ENCODE measurements at places on chromosomes 6 and 20.

GRCh38 chr6:169864148-169865020 is 113.0 kb downstream of the ERMARD start:
- DNase-seq = no peak

- DNase-seq = no peak
These were observed 36.4 kb upstream of the ADGRF4 start for GRCh38 chr6:47661960-47662359.

DNA sequence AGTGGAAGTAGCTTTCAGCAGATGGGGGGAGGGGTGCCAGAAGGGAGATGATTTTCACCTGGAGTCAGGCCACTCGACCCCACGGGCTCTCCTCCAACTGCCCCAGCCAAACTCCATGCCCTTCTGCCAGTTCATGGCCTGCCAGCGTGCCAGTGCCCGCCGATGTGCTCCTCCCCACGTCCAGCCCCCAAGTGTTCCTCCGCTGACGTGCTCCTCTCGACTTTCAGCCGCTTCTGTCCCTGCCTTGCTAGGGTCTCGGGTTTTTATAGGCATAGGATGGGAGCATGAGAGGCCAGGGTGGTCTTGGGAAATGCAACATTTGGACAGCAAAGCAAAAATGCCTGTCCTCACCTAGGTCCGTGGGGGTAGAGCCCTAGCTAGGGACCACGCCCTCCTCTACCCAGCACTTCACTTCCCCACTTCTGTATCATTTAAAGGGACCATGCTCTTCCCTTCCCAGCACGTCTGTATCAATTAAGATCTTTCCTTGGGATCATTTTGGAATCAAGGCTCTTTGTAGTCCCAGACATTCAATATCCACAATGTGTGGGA is 54.4 kb downstream of the PRND start:
- DNase-seq = no peak

- no peak for DNase-seq
These were observed 11.9 kb upstream of the CCN2 start for GRCh38 chr6:131963063-131963462.

GRCh38 chr6:1215884-1216487 is 95.9 kb upstream of the FOXQ1 start:
- DNase-seq = no peak

DNA sequence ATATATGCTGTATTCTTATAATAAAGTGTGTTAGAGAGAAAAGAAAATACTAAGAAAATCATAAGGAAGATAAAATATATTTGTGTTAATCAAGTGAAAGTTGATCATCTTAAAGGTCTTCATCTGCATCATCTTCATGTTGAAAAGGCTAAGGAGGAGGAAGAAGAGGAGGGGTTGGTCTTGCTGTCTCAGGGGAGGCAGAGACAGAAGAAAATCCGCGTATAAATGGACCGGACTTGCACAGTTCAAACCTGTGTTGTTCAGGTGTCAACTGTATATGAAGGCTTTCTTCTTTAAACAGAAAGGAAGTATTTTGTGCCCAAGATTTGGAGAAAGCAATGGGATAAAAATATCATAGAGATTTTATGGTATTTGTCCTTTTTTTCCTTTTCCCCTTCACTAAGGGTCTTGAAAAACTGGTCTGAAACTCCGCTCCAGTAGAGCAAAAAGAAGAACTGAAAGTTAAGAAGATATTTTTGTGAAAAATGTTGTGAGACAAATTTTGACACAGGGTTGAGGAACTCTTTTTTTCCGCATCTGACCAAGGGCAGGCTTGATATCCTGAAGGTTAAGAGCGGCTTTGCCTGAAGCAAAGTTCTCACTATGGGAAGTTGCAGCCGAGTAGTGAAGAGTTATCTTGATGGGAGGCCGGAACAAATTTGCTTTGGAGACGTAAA is 350.7 kb downstream of the LAMA2 start:
- no peak for DNase-seq

- no peak for DNase-seq
These were observed 2.7 kb upstream of the TCF21 start for GRCh38 chr6:133886104-133886775.

DNA sequence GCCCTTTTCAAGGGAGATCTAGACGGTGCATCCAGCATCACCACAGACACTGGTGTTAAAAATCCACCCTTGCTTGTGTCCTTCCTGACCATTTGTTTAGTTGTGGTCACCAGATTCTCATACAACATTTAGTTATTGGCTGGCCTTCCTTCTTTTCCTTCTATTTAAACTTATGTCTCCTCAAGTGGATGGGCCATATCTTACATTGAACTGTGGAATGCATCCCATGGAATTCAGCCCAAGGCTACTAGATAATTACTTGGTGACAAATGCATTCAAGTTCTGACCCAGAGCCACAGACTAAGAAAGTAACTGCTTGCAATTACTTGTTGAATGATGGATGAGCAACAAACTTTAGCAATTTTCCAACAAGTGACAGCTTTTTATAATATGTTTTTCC is 198.9 kb upstream of the SSTR4 start:
- no peak for DNase-seq

- no peak for DNase-seq
These were observed 81.8 kb downstream of the LAMA4 start for GRCh38 chr6:112172540-112172939.

DNA sequence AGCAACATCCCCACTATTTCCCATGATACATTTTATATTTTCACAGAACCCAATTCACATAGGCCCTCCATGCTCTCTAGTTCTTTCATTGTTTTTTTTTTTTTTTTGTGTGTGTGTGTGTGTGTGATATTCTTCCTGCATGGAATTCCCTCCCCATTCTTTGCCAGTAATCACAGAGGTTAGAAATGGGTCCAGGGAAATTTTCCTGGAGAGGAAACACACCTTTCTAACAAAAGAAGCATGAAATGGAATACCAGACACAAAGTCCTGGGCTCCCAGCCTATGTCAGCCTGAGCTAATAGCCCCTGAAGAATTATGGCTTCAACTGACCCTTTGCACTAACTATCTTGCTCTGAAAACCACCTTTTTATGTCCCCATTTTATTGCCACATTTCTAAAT is 194.2 kb upstream of the NT5E start:
- DNase-seq = no peak

GRCh38 chr6:43269273-43270007 is 26.2 kb downstream of the TTBK1 start:
- DNase-seq = no peak

DNA sequence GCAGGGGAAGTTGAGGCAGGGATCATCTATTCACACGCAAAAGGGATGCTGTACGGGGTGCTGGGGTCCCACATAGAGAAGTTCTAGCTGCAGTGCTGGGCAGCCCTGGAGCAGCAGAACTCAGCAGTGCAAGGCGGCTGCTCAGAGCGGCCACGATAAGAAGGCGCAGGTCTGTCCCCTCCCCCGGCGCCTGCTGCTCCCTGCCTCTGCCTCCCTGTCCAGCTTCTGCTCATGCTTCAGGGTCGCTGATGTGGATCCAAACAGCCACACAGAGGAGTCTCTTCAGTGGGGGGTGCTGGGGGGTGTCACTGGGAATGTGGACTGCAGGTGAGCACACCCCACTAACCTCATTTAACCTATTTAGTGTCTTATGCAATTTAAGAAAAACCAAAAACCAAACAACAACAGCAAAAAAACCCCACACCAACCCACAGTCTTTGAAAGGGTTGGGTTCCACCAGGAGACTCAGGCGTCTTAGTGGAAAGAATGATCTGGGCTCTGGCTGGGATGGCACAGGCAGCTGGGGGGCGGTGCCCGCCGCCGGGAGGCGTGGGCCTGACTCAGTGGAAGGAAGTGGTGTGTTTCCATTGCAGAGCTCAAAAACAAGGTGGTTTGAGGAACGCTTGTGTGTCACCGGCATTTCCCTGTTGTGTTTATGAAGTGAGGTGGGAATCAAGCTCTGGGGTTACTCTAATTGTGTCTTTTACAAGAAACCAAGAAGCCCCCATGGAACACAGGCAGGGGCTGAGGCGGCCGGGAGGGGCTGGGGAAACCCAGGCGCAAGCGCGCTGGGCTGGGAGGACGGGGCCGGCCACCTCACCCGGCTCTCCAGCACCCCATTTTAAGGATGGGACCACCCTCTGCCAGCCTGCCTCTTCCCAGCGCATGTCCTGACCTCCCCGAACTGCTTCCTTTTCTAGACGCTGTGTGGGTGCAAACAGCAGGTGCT is 55.1 kb downstream of the IRF4 start:
- DNase-seq = no peak

- no peak for DNase-seq
These were observed 49.0 kb upstream of the ANKEF1 start for GRCh38 chr20:9985773-9986172.

DNA sequence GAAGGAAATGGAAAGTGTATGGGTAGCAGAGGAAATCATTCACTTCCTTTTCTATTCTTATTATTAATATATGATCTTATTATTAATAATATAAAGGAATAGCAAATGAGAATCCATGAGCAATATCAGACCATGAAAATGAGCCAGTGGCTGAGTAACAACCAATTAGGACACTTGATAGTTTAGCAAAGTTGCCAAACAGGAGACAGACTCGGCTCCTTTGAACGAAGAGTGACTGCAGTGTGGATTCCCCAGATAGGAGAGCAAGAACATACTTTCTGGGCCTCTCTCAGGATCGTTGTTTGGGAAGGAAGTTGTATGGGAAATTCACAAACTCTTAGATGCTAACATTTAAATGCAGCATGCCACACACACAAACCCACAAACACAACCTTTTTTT is 222.0 kb downstream of the KHDC1L start:
- no peak for DNase-seq

- DNase-seq = no peak
These were observed 310.4 kb upstream of the MOCS1 start for GRCh38 chr6:40244699-40245098.

DNA sequence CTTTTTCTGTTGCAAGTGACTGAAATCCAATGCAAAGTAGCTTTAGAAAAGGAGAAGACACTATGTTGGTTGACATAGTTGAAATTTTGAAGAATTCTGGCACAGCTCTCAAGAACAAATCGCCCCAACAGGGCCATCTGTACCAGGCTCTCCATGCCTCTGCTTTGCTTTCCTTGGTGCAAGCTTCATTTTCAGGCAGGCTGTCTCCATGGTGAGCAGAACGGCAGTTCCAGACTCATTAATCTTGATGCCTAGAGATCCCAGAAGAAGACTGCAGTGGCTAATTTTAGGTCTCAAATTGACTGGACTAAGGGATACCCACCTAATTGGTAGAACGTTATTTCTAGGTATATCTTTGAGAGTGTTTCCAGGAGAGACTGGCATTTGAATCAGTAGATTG is 950.7 kb upstream of the FLRT3 start:
- no peak for DNase-seq

- no peak for DNase-seq
These were observed 5.9 kb upstream of the CST3 start for GRCh38 chr20:23643659-23644058.

DNA sequence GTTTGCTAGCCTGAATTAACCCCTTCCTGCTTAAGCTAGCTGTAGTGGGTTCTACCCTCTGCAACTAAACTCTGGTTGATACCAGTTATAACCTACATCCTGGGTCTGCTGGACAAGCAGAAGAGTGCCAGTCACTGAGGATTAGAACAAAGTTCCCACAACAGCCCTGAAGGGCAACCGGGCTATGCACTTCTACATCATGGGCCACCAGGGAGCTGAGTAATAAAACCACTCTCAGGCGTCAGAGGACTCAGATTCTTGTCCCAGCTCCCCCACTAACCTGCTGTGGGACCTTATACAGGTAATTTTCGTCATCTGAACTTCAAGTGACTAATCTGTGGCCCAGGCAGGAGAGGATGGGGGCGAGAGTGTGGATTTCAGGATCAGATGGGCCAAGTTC is 56.8 kb downstream of the EYA2 start:
- DNase-seq = no peak

GRCh38 chr6:27312950-27313271 is 838 bp upstream of the POM121L2 start:
- DNase-seq = no peak

DNA sequence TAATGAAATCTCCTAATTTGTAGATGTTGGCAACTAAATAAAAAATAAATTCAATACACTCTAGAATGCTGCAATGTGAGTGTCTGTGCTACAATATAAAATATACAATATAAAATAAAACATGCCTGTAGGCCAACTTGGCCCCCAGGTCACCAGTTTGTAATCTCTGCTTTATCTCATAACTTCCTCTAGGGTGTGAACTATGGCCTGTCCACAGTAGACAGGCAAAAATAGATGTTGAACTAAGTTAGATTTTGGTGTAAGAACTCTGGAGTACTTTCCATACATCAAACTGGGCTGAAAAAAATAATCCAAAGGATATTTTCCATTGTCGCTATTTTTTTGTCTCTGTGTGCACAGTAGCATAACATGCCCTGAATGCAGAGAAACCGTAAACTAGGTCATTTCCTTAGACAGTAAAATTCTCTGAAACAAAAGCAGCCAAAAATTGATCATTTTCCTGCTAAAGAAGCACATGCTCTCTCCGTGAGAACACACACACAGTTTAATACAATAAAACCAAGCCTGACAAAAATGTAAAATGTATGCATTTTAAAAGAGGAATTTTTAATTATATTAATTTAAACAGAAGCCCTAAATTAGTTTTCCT is 98.5 kb upstream of the ZFP64 start:
- no peak for DNase-seq

- DNase-seq = no peak
These were observed 54.5 kb upstream of the RREB1 start for GRCh38 chr6:7053125-7053774.

- DNase-seq = no peak
These were observed 174.3 kb upstream of the STXBP5 start for GRCh38 chr6:147029923-147030322.

GRCh38 chr6:35142588-35143569 is 1.7 kb upstream of the TCP11 start:
- no peak for DNase-seq

- DNase-seq = no peak
These were observed 312.0 kb downstream of the ZFAND3 start for GRCh38 chr6:38131527-38131965.

DNA sequence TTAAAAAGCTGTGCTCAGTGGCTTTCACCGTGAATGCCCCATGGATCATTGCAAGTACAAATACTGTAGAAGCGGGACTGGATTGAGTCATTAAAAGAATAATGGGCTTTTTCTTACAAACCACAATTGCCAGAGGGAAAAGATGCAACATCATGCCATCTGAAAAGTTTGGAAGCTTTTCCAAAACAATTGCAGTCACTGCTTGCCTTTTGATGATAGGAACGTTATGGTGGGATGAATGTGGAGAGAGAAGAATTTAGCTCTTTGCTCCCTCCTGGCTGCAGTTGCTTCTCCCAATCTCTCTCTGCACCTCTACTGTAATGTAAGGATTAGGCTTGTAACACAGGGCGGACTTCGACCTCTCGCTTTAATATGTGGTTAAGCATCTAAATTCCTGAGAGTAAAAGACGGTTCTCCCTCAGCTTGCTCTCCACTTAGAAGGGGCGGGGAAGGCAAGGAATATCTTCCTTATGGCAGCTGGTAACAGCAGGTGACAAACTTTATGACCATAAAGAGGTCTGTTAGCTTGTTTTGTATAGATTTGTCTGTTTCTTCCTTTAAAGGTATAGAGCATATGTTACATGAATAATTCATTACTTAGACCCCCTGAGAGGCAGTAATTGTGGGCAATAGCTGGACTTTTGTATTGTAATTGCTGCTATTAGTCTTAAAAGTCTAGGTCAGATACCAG is 376.1 kb downstream of the UTRN start:
- no peak for DNase-seq
